ENCODE measurements at places on chromosomes 3 and 15. TPM values are rescaled to one million over a fixed set of nuclear protein-coding genes. Genes with fewer than 3 reads are reported as not detected.

Gene CHRNA5
- 2.6 TPM for total RNA-seq

GRCh38 chr3:46866720-46867549 lies 3.7 kb upstream of the MYL3 start:
- no peaks in the 10 kb centered on the region for H3K36me3 ChIP-seq
- H3K27me3 ChIP-seq: no peaks in the 10 kb centered on the region
- DNase-seq: peak; percentile 88
- H3K4me1 ChIP-seq: peaks cover 39% of the 10 kb centered on the region

GRCh38 chr3:12325586-12326515 lies 37.0 kb downstream of the PPARG start:
- no peak overlapping the region for H3K4me3 ChIP-seq
- H3K4me1 ChIP-seq: no peaks in the 10 kb centered on the region
- no peaks in the 10 kb centered on the region for H3K36me3 ChIP-seq

GRCh38 chr3:22920006-22920405 lies 283.1 kb upstream of the UBE2E2 start:
- H3K27ac ChIP-seq: no peak overlapping the region
- H3K27me3 ChIP-seq: no peaks in the 10 kb centered on the region
- H3K36me3 ChIP-seq: no peaks in the 10 kb centered on the region
- no peaks in the 10 kb centered on the region for H3K4me1 ChIP-seq
- no peak overlapping the region for H3K4me3 ChIP-seq

DNA sequence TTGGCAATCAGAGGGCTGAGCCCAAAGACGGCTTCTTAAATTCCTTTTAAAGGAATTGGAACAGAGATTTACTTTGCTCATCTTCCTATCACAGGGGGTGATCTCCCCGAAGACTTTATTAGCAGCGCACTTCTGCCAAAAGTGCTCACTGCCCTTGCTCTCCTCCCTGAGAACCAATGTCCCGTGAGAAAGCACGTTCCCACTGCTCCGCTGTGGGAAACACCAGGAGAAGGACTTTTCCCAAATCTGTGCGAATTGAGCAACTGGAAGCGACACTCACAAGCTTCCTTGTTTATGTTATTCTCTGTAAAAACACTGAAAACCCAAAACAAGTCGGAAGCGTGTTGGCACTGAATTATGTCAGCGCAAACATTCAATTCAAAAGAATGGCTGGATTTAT lies 670.8 kb upstream of the NR2F2 start:
- no peaks in the 10 kb centered on the region for H3K27me3 ChIP-seq
- H3K36me3 ChIP-seq: no peaks in the 10 kb centered on the region
- no peak for DNase-seq
- no peak overlapping the region for H3K27ac ChIP-seq

Gene SLC24A5
- not detected for total RNA-seq

DNA sequence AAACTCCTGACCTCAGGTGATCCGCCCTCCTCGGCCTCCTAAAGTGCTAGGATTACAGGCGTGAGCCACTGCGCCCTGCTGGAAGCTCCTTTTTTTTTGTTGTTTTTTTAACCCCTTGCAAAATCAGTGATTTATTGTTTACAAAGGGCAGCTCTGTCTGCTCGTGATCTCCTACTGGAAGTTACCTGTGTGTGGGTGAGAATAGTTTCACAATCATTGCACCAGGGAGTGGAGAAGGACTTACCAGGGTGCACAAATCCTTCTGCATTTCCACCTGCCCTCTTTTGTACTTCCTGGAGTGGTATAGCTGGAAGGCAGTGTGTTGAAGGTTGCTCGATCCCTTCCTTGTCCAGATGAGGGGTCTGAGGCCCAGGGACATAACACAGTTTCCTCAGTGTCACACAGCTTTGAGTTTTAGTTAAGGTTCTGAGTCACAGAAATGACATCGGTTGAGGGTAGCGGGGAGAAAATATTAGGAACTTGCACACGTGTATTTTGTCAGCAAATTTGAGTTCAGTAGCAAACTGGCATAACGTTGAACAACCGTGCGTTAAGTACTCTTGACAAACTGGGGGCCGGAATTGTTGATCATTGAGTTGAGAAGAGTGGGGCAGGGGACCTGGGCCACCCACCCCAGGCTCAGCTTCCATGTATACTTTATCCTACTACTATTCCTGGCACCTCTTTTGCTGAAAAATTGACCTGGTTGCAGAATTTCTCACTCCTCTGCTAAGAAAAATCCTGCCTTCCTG lies 11.3 kb upstream of the TRAK1 start:
- H3K27ac ChIP-seq: peak overlapping the region; percentile 56
- no peaks in the 10 kb centered on the region for H3K36me3 ChIP-seq
- no peaks in the 10 kb centered on the region for H3K27me3 ChIP-seq
- H3K4me1 ChIP-seq: peaks cover 35% of the 10 kb centered on the region

DNA sequence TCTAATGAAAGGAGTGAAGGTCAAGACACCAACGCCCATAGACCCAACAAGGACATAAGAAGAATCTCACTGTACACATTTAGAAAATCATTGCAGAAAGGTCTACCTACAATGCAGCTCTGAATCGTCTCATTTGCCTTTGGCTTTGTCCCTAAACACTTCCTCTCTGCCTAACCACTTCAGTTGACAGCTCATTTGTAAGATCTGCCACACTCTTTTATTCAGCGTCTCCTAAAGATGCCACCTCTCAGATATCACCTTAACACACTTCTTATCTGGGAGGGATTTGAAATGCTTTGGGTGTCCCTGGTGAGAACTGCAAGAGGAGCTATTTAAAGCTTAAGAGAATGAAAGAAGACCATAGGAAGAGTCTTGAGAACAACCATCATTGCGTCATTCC lies 38.7 kb downstream of the RAB27A start:
- no peaks in the 10 kb centered on the region for H3K27me3 ChIP-seq
- DNase-seq: no peak
- H3K4me1 ChIP-seq: peaks cover 75% of the 10 kb centered on the region
- peak overlapping the region; percentile 63 for H3K27ac ChIP-seq
- no peak overlapping the region for H3K4me3 ChIP-seq

Gene SERPINI1
- 6.7 TPM for total RNA-seq

DNA sequence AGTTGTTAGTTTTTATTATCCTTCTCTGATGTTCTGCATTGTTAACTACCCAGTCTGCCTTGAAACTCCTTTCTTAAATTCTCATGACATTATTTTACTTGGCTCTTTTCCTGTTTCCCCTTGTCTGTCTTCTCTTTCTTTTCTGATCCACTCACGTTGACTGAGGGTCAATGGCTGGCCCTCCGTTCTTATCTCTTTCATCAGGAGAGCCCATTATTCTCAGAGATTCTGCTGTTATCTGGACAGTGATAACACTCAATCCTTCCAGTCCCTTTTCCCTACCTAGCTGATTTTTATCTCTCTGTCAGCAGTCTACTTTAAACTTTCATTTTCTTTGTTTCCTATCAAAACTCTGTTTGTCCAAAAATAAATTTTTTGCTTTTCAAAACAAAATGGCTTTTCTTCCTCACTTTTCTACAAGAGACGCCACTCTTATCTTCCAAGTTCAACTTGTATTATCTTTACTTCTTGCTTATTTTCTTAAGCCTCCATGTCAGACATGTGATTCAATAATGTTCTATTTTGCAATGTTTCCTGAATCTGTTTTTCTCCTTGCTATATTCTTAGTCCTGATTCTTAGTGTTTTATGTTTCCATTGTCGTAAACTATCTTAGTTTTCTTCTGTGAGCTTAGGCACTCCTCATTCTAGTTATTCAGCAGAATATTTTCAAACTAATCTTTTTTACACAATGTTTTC lies 120.2 kb downstream of the NEDD4 start:
- H3K27me3 ChIP-seq: no peaks in the 10 kb centered on the region
- no peak overlapping the region for H3K4me3 ChIP-seq
- no peaks in the 10 kb centered on the region for H3K4me1 ChIP-seq

GRCh38 chr15:92829875-92830274 lies 70.2 kb upstream of the CHD2 start:
- DNase-seq: no peak
- H3K4me1 ChIP-seq: peaks cover 54% of the 10 kb centered on the region
- H3K4me3 ChIP-seq: no peak overlapping the region

Gene SEMA3B
- 77.6 TPM for total RNA-seq

GRCh38 chr3:10309736-10310135 lies 11.2 kb downstream of the SEC13 start:
- peak overlapping the region; percentile 46 for H3K27ac ChIP-seq
- H3K27me3 ChIP-seq: no peaks in the 10 kb centered on the region
- H3K36me3 ChIP-seq: peaks cover 100% of the 10 kb centered on the region
- H3K4me1 ChIP-seq: peaks cover 11% of the 10 kb centered on the region
- DNase-seq: no peak

Gene CCRL2
- total RNA-seq: 23.5 TPM

DNA sequence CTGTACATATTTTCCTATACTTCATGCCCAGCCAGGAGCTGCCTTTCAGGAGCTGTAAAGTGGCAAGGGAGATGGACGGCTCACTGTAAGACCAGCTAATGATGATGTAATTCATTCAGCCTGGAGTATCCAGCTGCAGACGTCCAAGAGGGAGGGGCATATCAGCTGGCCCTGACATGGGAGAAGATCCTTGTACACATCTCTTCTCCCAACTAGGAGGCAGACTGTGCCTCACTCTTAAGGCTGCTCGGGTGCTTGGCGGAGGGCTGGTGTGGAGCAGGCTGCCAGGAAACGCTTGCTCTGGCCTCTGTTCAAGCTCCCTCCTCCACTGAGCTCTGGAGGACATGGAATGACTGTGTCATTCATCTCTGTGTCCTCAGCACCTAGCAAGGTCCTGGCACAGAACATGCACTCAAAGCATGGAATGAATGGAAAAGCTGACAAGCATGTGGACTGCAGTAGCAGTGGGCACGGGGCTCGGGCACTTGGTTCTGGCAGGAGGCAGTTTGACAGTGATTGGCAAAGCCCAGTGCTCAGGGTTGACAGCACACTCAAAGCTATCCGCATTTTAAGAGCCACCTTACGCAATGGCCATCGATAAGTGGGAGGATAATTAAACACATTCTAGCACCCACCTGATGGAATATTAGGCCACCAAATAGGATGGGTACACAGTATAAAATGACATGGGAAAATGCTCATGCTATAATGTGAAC lies 72.4 kb downstream of the TBC1D2B start:
- no peak overlapping the region for H3K4me3 ChIP-seq
- H3K4me1 ChIP-seq: peaks cover 78% of the 10 kb centered on the region
- H3K36me3 ChIP-seq: peaks cover 87% of the 10 kb centered on the region
- peak; percentile 77 for DNase-seq
- H3K27me3 ChIP-seq: no peaks in the 10 kb centered on the region
- H3K27ac ChIP-seq: peak overlapping the region; percentile 37

DNA sequence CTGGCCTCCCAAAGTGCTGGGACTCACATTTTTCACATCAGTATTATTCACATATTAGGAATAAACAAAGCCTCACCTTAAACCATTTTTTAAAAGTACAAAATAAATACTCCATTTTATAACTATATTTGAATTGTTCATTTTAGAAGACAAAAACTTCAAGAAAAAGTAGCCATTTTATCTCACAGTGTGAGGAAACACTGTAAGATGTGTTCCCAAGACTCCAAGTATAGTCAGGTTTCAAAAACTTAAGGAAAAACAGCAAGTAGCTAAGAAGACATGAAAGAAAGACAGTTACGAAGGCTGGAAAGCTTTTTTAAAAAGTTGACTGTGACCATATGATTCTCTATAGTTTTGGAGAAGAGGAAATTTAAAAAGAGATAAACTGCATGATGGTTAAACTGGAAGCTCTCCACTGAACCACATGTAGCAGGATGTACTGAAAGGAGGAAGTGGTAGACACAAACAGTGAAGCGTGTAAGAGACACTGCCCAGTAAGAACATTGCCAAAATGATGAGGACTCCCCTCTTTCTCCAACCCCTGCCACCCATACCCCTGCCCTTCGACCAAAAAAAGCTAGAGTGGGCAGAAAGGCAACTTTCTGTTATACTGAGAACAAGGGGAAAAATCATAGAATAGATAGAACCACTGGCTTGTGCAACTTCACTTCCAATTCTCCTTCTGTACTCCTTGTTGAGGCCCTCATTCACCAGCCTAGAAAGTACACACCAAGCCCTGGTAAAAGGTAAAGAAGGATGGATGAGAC lies 6.2 kb upstream of the TMF1 start:
- H3K27me3 ChIP-seq: no peaks in the 10 kb centered on the region
- no peaks in the 10 kb centered on the region for H3K4me1 ChIP-seq
- peaks cover 83% of the 10 kb centered on the region for H3K36me3 ChIP-seq
- no peak for DNase-seq
- H3K27ac ChIP-seq: no peak overlapping the region

- no peak overlapping the region for H3K27ac ChIP-seq
- H3K27me3 ChIP-seq: no peaks in the 10 kb centered on the region
- no peak overlapping the region for H3K4me3 ChIP-seq
- H3K36me3 ChIP-seq: no peaks in the 10 kb centered on the region
These were observed 106.8 kb downstream of the CNTN3 start for GRCh38 chr3:74507691-74508090.

Gene MRPL47
- 21.0 TPM for total RNA-seq

Gene CFAP20DC
- 0.71 TPM for total RNA-seq

DNA sequence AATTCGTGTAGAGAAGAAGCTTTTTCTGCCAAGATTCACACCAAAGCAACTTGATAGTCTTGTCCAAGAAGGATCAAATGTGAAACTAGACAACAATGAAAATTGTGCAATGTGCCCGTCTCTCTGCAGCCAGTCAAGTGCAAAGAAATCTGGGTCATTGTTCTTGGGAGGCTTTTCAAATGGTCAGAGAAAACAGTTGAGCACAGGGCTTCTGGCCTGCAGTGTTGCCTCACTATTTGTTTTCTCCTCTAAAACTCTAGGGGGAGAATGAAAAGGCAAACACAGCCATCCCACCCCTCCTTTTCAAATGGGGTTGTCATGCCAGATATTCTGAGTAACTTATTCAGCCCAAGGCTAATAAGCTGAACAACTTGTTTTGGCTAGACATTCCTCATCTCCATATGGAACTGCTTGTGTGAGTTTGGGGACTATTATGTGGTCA lies 417.6 kb upstream of the CDIN1 start:
- no peaks in the 10 kb centered on the region for H3K27me3 ChIP-seq
- H3K36me3 ChIP-seq: no peaks in the 10 kb centered on the region
- no peak overlapping the region for H3K4me3 ChIP-seq
- H3K4me1 ChIP-seq: peaks cover 7% of the 10 kb centered on the region
- H3K27ac ChIP-seq: no peak overlapping the region
- DNase-seq: no peak

Gene TGM4
- total RNA-seq: not detected

GRCh38 chr15:40412095-40412759 lies 6.6 kb downstream of the IVD start:
- peaks cover 94% of the 10 kb centered on the region for H3K36me3 ChIP-seq
- H3K27me3 ChIP-seq: no peaks in the 10 kb centered on the region
- no peaks in the 10 kb centered on the region for H3K4me1 ChIP-seq

- no peak overlapping the region for H3K4me3 ChIP-seq
- H3K27ac ChIP-seq: no peak overlapping the region
- DNase-seq: no peak
- no peaks in the 10 kb centered on the region for H3K4me1 ChIP-seq
- H3K27me3 ChIP-seq: no peaks in the 10 kb centered on the region
- no peaks in the 10 kb centered on the region for H3K36me3 ChIP-seq
These were observed 126.9 kb upstream of the SLC7A14 start for GRCh38 chr3:170712798-170713197.

Gene UBAP1L
- 4.1 TPM for total RNA-seq

Data from lower lobe of right lung (tissue), 2 donors.